Bone marrow (tissue), 2 donors: ENCODE measurements at places on chromosomes 12 and 14.

- no peak for DNase-seq
Measured at GRCh38 chr12:52084491-52085231, 5.2 kb downstream of the SMIM41 start.

DNA sequence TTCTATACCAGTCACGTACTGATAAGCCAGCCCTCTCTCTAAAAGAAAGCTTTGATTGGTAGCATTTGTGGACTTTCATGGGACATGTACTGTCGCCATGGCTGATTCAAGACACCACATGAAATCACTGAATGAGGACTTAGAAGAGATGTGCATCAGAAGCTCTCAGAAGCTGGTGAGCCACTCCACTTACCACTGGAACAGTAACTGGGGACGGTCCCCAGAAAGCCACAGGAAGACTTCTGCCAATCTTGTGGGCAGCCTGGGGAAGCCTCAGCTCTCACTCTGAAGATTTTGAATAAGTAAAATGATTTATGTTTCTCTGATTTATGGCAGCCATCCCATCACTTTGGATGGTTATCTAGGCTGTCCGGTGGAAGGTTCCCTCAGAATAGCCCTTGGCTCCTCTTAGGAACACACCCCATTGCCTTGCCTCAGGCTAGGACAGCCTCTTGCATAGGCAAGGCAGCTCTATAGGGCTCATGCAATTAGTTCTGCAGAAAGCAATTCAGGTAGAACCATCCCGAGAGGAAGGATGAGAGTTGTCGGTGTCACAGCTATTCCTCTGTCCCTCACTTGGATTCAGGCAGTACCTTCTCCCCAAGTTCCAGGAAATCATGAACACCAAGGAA is 9.8 kb downstream of the DHRS1 start:
- no peak for DNase-seq

DNA sequence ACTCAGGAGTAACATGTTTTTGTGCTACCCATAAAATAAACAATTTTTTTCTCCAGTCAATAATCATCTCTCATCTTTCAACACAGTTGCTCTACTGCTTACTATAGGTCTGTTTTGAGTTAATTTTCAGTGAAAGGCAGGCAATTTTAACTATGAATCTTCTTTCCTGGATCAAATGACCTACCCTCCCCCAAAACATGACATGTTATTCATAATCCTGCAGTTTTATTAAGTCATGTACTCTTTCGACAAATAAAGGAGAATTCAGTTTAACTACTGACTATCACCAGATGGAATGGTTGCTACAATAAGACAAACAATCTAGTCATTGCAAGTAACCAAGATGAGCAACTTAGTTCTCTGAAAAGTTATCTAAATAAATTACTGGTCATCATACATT is 106.0 kb upstream of the FAR2 start:
- DNase-seq: no peak

GRCh38 chr14:54772451-54772881 is 130.2 kb downstream of the GCH1 start:
- no peak for DNase-seq

GRCh38 chr12:68264158-68264855 is 10.9 kb upstream of the IL22 start:
- no peak for DNase-seq

DNA sequence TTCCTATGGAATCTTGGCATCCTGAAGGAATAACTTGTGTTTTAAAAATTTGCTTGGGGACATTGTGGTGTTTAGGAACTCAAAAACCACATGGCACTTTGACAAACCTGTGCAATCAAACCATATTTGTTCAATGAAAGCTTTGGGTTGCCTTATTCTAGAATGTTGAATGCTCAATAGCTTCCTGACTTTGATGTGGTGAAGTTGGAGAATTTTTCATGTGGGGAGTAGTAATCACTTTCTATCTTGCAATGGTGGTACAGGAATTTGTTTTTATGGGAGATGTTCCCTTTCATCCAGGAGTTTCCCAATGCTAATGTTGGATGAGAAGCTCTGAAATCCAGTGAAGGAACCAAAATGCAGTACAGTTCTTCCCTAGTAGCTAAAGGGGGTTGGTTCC is 42.2 kb upstream of the LDHB start:
- no peak for DNase-seq

- no peak for DNase-seq
Measured at GRCh38 chr14:75697386-75697785, 36.3 kb downstream of the TTLL5 start.

DNA sequence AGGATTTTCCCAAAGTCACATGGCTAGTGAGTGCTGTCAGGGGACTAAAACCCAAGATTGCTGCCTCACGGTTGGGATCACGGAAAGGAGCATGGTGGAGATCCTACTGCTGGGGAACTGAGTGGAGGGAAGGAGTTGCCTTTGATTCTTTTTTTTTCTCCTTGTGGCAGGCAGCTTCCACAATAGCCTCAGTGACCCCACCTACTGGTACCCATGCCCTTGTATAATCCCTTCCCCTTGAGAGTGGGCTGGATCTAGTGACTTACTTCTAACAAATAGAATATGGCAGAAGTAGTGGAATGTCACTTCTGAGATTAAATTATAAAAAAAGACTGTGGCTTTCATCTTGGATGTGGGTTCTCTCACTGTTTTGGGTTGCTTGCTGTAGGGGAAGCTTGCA is 135.7 kb downstream of the DICER1 start:
- no peak for DNase-seq

GRCh38 chr12:113515082-113515856 is 43.6 kb upstream of the LHX5 start:
- no peak for DNase-seq

DNA sequence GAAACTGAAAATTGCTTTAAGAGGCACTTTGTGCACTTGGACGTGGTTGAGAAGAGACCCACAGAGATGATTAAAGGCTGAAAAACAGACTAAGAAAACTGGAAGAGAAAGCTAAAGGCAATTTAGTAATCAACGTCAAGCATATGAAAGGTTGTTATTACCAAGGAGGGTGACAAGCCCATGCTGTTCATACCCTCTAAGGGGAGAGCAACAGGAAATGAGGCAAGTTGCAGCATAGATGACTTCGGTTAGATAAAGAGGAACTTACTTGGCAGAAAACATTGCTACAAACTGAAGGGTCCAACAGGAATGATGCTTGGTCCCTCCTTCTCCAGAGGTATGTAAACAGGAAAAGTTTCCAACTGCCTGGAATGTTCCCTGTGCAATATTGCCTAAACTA is 107.8 kb downstream of the DUSP6 start:
- DNase-seq: no peak

DNA sequence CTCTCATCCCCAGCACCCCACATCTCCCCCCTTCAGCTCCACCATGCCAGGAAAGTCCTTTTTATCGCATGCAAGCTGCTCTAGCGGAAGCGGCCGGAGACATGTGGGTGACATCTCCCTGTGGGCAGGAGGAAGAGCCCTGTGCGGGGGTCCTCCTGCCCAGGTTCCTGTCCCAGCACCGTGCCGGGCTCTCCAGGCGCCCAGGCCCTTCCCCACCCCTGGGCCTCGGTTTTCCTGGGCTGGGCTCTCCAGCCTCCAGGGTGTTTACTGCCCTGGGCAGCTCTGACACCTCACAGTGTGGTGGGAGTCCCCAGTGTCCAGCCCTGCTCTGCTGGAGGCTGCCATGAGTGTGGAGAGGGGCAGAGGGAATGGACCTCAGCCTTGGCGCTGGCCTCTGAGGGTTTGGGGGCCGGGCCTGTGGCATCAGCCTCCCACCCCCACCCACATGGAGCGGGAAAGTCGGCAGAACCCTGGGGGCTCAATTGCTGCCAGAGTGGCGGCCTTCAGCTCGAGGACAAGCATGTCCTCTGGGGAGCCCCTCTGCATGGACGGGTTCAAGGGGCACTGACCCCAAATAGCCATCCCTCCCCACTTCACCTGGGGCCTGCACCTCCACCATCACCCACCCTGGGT is 16.9 kb downstream of the ASPG start:
- no peak for DNase-seq

DNA sequence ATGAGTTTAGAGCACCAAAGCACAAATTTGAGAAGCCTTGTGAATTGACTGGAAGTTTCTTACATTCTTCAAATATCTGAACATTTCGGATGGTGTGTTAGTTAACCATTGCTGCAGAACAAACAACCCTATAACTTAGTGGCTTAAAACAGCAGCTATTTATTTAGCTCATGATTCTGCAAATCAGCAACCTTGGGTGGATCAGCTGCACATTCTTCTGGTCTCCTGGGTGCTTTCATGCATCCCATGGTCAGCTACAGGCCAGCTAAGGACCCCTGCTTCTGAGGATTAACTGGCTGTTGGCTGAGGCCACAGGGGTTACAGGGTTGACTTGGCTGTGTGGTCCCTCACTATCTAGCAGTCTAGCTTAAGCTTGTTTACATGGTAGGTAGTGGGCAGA is 114.0 kb upstream of the HIF1A start:
- DNase-seq: no peak

- no peak for DNase-seq
Measured at GRCh38 chr12:69385038-69385437, 25.5 kb downstream of the YEATS4 start.

- no peak for DNase-seq
Measured at GRCh38 chr14:40944521-40944920, 662.2 kb upstream of the LRFN5 start.

- no peak for DNase-seq
Measured at GRCh38 chr12:9032202-9032964, 43.0 kb downstream of the KLRG1 start.

GRCh38 chr12:10406725-10407124 is 2.8 kb downstream of the KLRC4 start:
- no peak for DNase-seq

GRCh38 chr14:36313206-36313605 is 7.2 kb downstream of the MBIP start:
- no peak for DNase-seq

DNA sequence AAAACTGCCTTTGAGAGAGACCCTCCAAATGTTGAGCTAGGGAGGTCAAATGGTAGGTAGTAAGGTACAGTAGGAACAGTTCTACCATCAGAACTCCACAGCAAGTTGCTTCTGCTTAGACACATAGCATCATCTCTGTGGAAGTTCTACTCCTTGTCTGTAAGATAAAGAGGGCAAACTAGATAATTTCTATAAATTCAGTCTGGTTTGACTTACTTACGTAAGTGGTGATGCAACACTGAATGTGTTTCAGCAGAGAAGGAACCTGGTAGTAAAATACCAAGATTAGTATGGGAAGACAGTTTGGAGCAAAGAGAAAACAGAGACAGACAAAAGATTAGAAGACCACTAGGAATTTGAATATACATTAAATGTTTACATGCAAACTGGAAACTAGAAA is 42.0 kb downstream of the KITLG start:
- no peak for DNase-seq

GRCh38 chr14:60111732-60112131 is 20.0 kb downstream of the PCNX4 start:
- DNase-seq: no peak
